Fibroblast of skin of back (primary cell): ENCODE measurements at places on chromosomes 1 and 21.

DNA sequence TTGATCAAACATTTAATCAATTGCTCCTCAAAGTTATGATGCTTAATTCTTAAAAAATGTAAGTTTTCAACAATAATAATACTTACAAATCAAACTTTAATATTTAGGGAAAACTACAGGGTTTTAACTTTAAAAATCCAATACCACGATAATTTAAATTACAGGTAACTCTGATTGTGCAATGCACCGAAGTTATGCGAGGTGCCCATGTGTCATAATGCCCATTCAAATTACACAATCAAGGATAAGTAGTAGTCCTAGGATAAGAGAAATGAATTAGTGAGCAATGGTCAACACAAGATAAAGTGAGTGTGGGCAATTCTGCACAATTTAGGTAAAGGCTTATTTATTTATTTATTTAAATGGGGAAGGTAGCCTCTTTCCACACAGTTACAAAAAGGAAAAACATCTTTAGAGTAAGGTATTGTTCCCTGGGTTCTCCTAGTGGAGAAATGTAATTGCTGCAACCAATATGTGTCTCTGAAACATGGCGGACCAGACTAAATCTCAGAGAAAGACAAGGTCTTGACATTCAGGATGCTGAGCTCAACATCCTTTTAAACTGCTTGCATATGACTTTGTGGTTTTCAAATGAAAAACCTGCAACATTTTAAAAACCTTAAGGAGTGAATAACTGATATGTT, 164.2 kb downstream of the TTLL7 start:
- no peak for DNase-seq

GRCh38 chr1:16181887-16182719, 26.2 kb upstream of the EPHA2 start:
- peak; percentile 93 for DNase-seq

- DNase-seq = no peak
Observed at GRCh38 chr1:183124259-183124658, 61.8 kb upstream of the LAMC2 start.

DNA sequence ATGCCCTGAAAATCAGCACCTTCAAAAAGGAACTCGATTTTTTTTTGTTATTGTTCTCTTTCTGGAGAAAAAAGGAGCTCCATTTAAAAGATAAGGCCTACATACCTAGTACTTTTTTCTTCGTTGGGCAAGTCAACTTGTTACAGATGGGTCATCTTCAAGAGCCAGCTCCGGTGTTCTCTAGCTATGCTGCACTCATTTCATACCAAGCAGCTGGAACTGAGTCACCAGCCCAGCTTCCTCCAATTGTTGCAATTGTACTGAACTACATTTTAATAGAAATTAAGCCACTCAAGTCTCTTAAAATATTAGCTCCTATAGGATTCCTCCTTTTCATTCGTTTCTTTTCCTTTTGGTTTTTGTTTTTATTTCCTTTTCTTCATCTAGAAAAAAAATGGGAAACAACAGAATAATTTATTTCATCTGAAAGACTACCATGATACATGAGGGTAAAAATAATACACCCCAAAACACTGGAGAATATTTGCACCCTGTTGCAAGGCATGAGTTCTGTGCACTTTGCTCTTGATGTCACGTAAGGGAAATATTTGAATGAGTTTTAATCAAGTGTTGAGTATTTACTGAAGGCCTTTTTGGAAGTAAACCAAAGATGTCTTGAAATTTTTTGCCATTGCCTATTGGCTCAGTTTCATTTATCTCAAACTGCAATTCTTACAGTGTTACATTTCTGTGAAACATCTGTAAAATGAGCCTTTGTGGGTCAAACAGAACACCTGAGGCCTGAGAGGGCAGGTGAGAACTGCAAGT, 60.5 kb downstream of the CLIC4 start:
- peak; percentile 70 for DNase-seq

DNA sequence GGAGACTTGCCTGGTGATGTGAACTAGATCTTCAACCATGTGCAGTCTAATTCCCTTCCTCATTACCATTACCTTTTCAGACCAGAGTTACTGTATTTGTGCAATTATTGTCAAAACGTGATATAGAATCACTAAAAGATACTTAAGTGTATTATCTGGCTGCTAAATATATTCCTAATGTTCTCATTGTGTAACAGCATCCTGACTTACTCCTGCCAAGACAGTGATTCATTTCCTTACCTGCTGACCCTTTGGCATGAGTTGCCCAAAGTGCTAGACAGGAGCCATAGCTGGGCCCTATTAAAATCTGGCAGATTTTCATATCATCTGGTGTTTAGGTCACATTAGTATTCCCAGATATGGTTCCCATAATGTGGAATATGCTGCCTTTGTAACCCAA, 598.3 kb upstream of the CAMK1G start:
- DNase-seq = no peak

DNA sequence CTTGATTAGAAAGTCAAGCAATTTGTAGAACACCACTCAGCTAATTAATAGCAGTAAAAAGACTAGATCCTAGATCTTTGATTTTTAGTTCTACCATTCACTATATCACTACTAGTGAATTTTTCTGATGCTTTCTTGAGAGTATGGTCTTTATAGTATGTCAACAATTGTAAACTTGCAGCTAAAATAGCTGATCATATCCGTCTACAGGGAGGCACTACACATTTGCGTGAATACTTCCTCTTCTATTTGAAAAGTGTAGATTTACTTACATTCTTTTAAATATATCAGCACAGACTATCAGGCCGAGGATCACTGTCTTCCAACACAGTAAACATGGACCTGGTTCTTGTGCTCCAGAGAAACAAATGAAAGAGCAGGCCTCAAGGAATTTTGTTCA, 18.6 kb upstream of the PTPRC start:
- DNase-seq = no peak

DNA sequence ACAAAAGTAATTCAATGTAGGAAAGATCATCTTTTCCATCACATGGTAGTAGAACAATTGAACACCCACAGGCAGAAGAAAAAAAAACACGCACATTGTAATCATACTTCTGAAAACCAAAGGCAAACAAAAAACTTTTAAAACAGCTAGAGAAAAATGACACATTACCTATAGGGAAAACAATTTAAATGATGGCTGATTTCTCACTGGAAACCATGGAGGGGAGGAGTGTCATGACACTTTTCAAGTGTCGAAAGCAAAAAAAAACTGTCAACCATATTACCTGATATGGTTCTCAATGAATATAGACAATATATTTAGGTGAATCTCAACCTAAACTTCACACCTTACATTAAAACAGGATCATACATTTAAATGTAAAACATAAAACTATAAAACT, 776 bp upstream of the SLAMF7 start:
- DNase-seq = no peak

DNA sequence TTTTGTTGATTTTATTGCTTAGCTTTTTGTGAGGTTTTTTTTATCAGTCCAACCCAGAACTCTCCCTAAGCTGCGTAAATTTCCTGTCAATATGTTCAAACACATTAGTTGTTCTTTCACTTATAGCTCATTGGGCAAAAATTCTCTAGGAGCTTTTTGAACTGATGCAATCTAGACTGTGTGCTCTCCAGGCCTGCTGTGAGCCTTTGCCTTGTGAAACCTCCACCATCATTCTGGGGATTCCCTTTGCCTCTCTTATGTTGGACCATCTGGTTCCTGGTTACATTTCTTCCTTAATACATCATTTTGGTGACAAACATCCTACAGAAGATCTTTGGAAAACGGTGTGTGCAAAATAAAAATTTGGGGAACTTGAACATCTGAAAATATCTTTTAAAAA, 247.2 kb downstream of the LRRC7 start:
- peak; percentile 9 for DNase-seq

DNA sequence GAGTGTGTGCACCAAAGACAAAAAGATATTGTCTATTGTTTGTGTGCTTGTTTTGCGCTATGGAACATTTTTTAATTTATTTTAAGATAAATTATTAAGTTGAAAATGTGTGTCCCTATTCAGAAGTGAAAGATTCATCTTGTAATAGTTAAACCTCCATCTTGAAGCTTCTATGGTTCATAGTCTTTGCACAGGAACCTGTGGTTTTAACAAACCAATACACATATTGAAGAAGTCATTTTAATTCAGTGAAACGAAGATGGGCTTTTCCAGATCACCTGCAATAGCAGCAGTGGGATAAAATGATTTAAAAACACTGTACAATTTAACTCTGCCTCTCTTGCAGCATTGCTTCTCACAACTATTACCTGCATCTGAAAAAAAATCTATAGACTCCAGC, 42.6 kb upstream of the QSOX1 start:
- DNase-seq = no peak

DNA sequence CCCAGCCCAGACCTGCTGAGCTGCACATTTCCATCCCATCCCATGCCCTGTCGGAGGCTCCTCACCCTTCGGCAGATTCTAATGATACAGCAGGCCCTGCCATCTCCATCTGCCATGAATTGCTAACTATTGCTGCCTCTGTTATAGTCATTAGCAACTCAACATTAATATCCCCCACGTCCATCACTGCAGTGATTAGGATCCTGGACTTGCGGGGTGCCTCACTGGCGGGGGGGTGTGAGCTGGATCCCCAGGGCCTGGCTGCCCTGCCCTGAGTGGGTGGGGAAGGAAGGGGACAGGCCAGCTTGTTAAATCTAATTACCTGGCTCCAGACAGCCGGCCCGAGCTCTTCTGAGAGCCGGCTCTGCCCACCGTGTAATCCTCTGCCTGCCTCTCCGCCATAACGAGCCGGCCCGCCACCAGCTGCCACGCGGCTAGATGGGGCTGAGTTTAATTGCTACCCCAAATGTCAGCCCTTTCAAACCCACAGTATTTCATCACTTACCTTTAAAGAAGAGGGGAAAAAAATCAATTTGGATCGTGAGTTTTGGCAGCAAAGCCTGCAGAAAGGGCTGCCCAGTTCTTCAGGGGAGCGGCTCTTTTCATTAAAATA, 227.3 kb upstream of the CSF3R start:
- no peak for DNase-seq

GRCh38 chr1:85502171-85502570, 37.2 kb upstream of the DDAH1 start:
- DNase-seq = peak; percentile 23

DNA sequence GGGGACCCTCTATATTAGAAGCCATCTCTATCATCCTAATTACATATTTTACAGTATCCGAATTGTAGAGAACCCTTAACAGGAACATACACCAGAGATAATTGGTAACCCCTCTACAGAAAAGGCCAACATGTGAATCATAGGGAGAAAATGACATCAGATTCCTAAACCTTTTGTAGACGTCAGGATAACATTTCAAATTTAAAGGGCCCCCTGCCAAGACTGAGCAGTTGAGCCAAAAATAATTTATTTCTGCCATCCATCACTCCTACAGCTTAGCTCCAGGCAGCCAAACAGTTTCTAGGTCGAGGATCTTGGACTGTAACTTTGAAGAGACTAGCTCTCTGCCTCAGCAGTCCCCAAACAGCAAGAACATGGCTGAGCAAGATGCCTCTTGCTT, 21.2 kb downstream of the ZNF697 start:
- DNase-seq = peak; percentile 60

GRCh38 chr1:80842796-80843195, 957.9 kb upstream of the ADGRL2 start:
- DNase-seq = no peak

DNA sequence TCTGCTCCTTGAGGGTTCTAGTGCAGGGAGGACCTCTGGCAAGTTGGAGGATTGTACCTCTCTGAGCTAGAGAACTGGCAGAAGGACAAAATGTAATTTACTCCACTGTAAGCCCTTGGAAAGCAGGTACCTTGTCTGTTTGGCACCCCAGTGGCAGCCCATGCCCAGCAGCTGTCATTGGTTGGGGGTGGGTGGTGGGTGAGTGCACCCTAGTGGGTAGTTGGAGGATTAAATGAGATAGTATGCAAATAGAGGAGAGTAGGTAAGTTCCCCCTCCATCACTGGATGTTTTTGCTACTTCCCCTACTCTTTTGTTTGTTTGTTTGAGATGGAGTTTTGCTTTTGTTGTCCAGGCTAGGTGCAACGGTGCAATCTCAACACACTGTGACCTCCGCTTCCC, 69.8 kb downstream of the RYR2 start:
- DNase-seq = no peak

DNA sequence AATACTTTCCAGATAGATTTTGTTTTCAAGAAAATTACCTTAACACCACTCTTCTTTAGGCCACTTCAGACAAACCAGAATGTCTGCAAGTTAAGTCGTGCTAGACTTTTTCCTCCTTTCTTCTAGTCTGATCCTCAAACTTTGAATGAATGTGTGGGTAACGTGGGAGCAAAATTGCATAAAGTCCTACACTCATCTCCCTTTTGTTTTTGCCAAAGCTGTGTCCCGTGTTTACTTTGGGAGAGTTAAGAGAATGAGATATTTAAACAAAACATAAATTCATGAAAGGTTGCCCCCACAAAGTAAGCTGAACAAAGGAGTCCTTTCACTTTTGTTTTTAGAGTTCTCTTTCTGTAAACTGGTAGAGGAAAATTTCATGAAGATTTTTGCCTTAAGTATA, 16.9 kb upstream of the VAMP3 start:
- DNase-seq = no peak

DNA sequence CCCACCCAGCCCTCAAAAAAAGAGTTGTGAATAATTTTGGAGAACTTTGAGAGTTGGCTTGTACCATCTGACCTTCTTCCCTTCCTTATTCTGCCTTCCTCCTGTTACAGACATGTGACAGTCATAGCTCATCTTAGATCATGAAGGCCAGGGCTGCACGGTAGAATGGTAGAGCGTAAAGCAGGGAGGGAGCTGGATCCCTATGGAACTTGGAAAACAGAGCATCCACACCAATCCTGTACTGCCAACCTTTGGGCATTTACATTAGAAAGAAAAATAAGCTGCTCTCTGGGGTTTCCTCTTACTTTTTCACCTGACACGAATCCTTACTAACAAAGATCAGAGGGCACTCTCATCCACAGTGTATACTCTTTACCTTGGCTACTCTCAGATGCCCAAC, 121.5 kb downstream of the GPR52 start:
- no peak for DNase-seq

DNA sequence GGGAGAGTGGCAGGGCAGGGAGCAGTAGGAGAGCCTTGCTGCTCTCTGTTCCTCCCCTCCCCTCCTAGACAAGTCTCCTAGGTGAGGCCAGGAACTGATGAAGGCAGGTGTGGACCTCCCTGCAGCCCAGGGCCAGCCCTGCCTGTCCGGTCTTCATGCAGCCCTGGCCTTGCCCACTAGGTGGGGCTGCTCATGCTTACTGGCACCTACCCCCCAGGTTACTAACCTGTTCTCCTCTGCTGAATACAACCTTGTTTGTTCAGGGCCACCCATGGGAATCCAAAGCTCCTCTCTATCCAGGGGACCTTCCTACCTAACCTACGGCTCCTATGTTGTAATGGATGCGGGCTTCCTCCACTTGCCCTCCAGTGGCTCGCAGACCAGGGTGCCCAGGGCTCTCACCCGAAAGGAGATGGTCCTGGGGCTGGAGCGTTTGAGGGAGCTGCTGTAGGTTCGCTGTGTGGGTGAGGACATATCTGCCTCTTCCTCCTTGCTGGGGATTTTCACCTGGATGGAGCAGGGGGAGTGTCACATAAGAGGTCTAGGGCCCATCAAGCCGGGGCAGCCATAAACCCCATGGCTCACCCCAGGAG, 7.9 kb upstream of the TNNT2 start:
- peak; percentile 28 for DNase-seq

GRCh38 chr1:179817789-179818188, 59.8 kb downstream of the TOR1AIP2 start:
- DNase-seq = peak; percentile 49

- peak; percentile 48 for DNase-seq
Observed at GRCh38 chr1:30034627-30035521, 688.5 kb downstream of the MATN1 start.
